ENCODE measurements at places on chromosomes 4 and X. TPM values are rescaled to one million over a fixed set of nuclear protein-coding genes. Genes with fewer than 3 reads are reported as not detected.

SMARCA1 gene
- 32.8 TPM for polyA plus RNA-seq

LRIT3 gene
- polyA plus RNA-seq, result not detected

CENPI gene
- 5.5 TPM for polyA plus RNA-seq

NXF2 gene
- polyA plus RNA-seq, result not detected

FAM133A gene
- not detected for polyA plus RNA-seq

SSX3 gene
- polyA plus RNA-seq, result not detected

FGFBP1 gene
- not detected for polyA plus RNA-seq

GPM6B gene
- 3.4 TPM for polyA plus RNA-seq

GPR50 gene
- polyA plus RNA-seq, result not detected

CPLX1 gene
- polyA plus RNA-seq, result 0.05 TPM

MAGEA2 gene
- not detected for polyA plus RNA-seq

BEND2 gene
- polyA plus RNA-seq, result not detected

SMR3B gene
- polyA plus RNA-seq, result not detected

FGFBP2 gene
- polyA plus RNA-seq, result not detected

USP51 gene
- polyA plus RNA-seq, result 0.30 TPM

DCLK2 gene
- 15.5 TPM for polyA plus RNA-seq

TCEAL6 gene
- polyA plus RNA-seq, result not detected

IL2 gene
- not detected for polyA plus RNA-seq

NPNT gene
- polyA plus RNA-seq, result not detected

MAGEH1 gene
- 29.2 TPM for polyA plus RNA-seq

DSPP gene
- not detected for polyA plus RNA-seq

POU4F2 gene
- polyA plus RNA-seq, result not detected

SLITRK4 gene
- not detected for polyA plus RNA-seq

AMER1 gene
- polyA plus RNA-seq, result 1.3 TPM

PDCL2 gene
- polyA plus RNA-seq, result not detected

TAF7L gene
- 0.22 TPM for polyA plus RNA-seq

SSX4 gene
- polyA plus RNA-seq, result not detected

PF4V1 gene
- not detected for polyA plus RNA-seq

NWD2 gene
- not detected for polyA plus RNA-seq

FAM53A gene
- 3.1 TPM for polyA plus RNA-seq

C4orf50 gene
- polyA plus RNA-seq, result not detected

BANK1 gene
- 0.51 TPM for polyA plus RNA-seq

KCNE5 gene
- 0.17 TPM for polyA plus RNA-seq

SMIM43 gene
- polyA plus RNA-seq, result 2.0 TPM

TLR1 gene
- polyA plus RNA-seq, result 0.24 TPM

SPANXA2 gene
- not detected for polyA plus RNA-seq

NKX3-2 gene
- 0.09 TPM for polyA plus RNA-seq

STK26 gene
- polyA plus RNA-seq, result 0.17 TPM

EPGN gene
- not detected for polyA plus RNA-seq

DIPK2B gene
- not detected for polyA plus RNA-seq

AMTN gene
- polyA plus RNA-seq, result not detected

PABPC1L2B gene
- not detected for polyA plus RNA-seq

PTTG2 gene
- polyA plus RNA-seq, result not detected

Measured in IMR-90 (cell line).